Tibial nerve (tissue), 4 donors: ENCODE measurements at places on chromosomes 12 and 14. TPM values are rescaled to one million over a fixed set of nuclear protein-coding genes. Genes with fewer than 3 reads are reported as not detected.

The PXN gene
- total RNA-seq: 217 TPM

DNA sequence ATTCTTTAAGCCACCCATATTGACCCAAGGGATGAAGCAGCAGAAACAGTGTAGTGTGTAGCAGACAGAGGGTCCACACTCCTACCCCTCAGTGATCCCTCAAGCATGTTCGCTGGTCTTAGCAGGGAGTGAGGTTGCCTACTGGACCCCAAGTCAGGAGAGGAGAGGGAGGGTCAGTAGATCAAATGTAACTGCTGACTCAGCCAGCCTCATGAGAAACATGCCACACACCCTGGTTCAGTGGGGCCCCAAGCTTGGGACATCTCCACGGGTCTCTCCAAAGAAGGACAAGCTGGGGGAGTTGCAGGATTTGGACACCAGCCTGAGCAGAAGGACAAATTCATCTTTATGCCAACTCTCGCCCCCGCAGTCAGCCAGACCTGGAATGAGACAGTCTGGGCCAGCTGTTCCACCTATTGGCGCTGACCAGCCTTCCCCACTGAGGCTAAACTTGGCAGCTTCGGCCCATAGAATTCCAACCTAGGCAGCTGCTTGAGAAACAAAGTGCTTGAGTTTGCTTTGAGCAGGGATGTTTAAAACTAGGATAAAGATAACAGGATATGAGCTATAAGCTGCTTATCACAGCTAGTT, 66.0 kb upstream of the ACTN1 start:
- H3K4me3 ChIP-seq: no peak overlapping the region
- peak overlapping the region; percentile 75 for H3K27ac ChIP-seq

The TTC5 gene
- total RNA-seq: 8.1 TPM

DNA sequence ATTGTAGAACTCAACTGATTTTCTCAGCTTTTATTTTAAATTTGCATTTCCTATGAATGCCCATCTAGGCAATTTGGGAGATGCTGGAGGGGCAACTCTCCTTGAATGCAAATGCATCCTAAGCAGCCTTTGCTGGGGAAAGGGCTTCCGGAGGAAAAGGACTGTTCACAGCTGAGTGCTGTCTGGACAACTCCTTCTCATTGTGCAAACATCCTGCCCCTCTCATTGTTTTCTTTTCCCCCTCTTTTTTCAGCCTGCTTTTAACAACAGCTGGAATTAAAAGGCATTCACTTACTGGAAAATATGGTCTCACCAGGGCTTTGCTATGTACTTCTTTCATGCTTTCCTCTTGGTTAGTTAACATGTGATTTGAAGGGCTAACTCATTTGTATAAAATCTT, 397.8 kb downstream of the FUT8 start:
- no peak overlapping the region for H3K27ac ChIP-seq
- no peaks in the 10 kb centered on the region for H3K36me3 ChIP-seq
- no peak for DNase-seq
- no peak overlapping the region for H3K4me3 ChIP-seq

GRCh38 chr14:23750357-23750756, 114.2 kb downstream of the DHRS2 start:
- no peak overlapping the region for H3K27ac ChIP-seq
- no peaks in the 10 kb centered on the region for H3K36me3 ChIP-seq
- H3K4me3 ChIP-seq: no peak overlapping the region
- H3K27me3 ChIP-seq: no peaks in the 10 kb centered on the region
- no peaks in the 10 kb centered on the region for H3K4me1 ChIP-seq

GRCh38 chr12:53423597-53423996, at the start of gene AMHR2:
Gene AMHR2, plus strand, starts transcription at chr12:53423855. Its CDS starts 80 bp downstream, at chr12:53423935.
- H3K4me1 ChIP-seq: peaks cover 5% of the 10 kb centered on the region
- no peak within 1 kb of the TSS for H3K27ac ChIP-seq
- no peak for DNase-seq
- no peaks in the 10 kb centered on the region for H3K27me3 ChIP-seq
- no peak within 1 kb of the TSS for H3K4me3 ChIP-seq

DNA sequence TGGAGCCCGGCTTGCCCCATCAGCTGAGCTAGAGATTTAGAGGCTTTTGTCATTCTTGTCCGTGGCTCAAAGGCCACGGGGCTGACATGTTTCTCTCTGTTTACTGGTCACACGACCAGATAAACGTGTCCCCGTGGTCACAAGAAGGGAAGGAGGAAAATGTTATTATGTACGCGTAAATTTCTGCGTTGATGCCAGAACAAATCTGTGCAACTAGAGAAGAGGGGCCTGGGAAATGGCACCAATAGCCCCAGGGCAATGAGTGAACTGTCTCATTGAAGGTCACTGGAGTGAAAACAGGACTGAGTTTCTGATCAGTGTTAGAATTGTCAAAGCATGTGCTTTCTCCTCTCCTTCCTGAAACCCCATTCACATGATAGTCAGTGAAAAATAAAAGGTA, 25.3 kb downstream of the OAS2 start:
- H3K4me1 ChIP-seq: no peaks in the 10 kb centered on the region
- H3K4me3 ChIP-seq: no peak overlapping the region
- no peaks in the 10 kb centered on the region for H3K27me3 ChIP-seq
- DNase-seq: no peak

- H3K27ac ChIP-seq: no peak overlapping the region
- H3K27me3 ChIP-seq: no peaks in the 10 kb centered on the region
- no peaks in the 10 kb centered on the region for H3K4me1 ChIP-seq
- DNase-seq: no peak
- no peak overlapping the region for H3K4me3 ChIP-seq
Observed at GRCh38 chr12:93115198-93115601, 186.1 kb upstream of the EEA1 start.

- no peak overlapping the region for H3K4me3 ChIP-seq
- DNase-seq: no peak
- H3K4me1 ChIP-seq: no peaks in the 10 kb centered on the region
- no peak overlapping the region for H3K27ac ChIP-seq
Observed at GRCh38 chr12:87511371-87511770, 517.8 kb downstream of the C12orf50 start.
